Stimulated activated naive B cell treated with anti-CD40 and anti-IgM and Interleukin-4, amounts not matched to agents 10 μg/mL and 1 μg/mL and 100 μg/mL, for 72 hours (primary cell): ENCODE measurements at places on chromosomes 5 and 9.

DNA sequence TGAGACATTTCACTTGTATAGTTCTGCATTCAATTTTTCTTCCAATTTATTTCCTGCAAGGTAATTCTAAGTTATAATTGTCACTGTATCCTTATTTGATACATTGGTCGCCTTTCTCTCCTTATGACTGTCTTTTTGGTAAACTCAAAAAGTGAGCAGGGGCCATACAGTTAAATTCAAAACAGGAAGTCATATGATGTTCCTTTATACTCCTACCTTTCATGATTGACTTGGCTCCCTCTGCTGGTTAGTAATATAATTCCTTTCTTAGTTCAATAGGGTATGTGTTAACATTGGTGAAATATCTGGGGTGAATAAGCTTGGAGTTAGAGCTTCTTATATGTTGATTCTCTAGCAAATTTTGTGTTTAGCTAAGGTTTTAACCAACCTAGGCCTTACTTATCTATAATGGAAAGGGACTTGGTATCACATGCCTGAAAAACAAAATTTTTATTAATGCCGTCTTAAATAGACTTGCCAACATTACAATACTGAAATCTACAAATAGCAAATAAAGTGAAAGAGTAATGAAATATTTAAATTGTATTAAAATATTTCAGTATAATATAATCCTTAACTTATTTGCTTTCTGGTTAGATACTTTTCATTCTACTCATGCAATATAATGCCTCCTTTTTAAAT is 6.0 kb upstream of the NIPBL start:
- DNase-seq: no peak

DNA sequence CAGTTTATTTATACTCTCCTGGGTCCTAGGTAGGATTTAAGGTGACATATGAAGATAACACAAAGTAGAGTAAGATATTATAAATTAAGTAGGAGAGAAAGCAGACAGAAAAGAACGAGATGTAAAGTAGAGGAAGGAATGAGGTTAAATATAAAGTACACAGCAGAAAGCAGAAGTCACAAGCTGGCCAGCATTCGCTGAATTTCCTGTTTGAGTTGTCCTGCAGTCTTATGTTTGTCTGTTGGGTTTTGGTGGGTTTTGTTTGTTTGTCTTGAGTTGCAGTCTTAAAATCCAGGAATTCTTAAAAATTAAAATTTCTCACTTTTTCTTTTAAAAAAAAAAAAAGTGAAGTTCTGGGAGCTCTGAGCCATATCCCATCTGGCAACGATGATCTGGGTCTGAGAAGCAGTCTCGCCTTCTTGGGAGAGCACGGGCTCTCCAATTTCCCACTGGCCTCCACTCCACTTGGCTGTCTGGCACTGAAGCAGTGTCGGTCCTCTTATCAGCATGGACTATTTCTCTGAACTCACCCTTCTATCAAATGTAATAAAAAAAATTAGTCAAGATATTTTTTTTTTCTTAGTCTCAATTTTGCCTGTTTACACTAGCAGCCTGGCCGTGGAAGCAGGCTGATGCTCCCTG is 2.0 kb downstream of the S100Z start:
- DNase-seq: no peak

- DNase-seq: no peak
These were observed 271.1 kb downstream of the NDUFS4 start for GRCh38 chr5:53831496-53831895.

GRCh38 chr9:137673886-137674285 is 55.1 kb downstream of the EHMT1 start:
- DNase-seq: no peak

- peak; percentile 51 for DNase-seq
These were observed 1.6 kb downstream of the FABP6 start for GRCh38 chr5:160230686-160231527.

- DNase-seq: no peak
These were observed 38.7 kb downstream of the JAKMIP2 start for GRCh38 chr5:147743678-147744374.

DNA sequence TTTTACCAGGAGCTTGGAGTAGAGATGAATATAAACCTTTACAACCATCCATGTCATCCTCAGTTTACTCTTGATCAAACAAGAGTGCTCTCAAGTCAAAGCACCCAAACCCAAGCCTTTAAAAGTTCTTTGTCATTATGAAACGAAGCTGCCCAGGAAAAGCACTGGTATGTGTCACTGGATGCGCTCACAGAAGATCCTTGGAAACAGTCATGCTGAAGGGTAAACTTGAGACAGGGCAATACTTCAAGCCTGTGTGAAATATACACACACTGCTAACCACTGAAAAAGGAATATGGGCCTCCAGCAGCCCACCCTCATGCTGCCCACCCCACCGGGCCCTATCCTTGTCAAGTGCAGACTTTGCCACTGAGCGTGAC is 84.5 kb downstream of the PRRT1B start:
- no peak for DNase-seq

DNA sequence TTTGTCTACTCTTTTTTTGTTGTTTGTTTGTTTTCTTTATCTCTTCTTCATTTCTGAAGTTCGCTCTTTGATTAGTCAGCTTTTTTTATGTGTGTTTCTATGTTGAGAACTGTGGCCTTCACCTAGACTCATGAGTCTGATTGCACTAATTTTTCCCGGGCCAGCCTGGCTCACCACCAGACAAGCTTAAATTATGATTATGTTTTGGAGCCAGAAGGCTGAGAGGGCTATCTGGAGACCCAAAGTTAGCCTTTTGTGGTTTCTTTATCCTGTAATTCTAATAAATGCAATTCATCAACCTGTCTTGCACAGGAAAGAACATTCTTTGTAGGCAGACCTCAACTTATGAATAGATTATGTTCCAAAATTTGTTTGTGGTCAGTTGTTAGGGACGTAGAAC is 20.8 kb upstream of the ACTBL2 start:
- no peak for DNase-seq

DNA sequence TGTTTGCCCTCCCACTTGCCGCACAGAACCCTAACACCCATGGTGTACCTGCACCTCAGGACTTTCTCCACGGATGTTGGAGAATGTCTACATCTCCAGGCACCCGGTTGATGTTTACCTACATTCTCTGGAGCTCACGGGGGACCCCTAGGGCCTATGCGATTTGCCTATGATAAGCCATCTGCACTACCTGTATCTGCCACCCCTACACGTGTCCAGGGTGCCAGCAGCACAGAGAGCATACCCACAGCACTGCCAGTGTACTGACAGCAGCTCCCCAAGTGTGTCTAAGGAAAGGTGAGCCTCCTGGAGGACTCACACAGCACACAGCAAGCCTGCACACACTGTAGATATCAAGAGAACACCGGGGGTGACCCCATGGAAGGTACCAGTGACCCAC is 31.3 kb upstream of the LMX1B start:
- no peak for DNase-seq

GRCh38 chr9:76562511-76562911 is 103.5 kb downstream of the GCNT1 start:
- DNase-seq: no peak

- DNase-seq: no peak
These were observed 118.7 kb downstream of the DROSHA start for GRCh38 chr5:31413030-31413812.

- peak; percentile 13 for DNase-seq
These were observed 19.5 kb upstream of the ANXA1 start for GRCh38 chr9:73132034-73132776.
